ENCODE measurements at places on chromosomes 7 and 10.

- DNase-seq, result no peak
Observed at GRCh38 chr7:122616951-122617350, 82.0 kb downstream of the RNF133 start.

- DNase-seq, result no peak
Observed at GRCh38 chr10:73156054-73156453, 11.8 kb downstream of the ECD start.

- DNase-seq, result no peak
Observed at GRCh38 chr10:81136261-81136660, 598.6 kb downstream of the SH2D4B start.

GRCh38 chr10:78416031-78417011, 382.7 kb downstream of the RPS24 start:
- DNase-seq, result no peak
